Stomach (tissue), 19 donors: ENCODE measurements at places on chromosomes 3 and 15. TPM values are rescaled to one million over a fixed set of nuclear protein-coding genes. Genes with fewer than 3 reads are reported as not detected.

Gene ACKR2
- 2.4 TPM for total RNA-seq

Gene ABI3BP
- total RNA-seq: 97.7 TPM

Gene NSUN3
- total RNA-seq: 88.8 TPM

Gene GALNT15
- total RNA-seq: 34.1 TPM

Gene CDHR4
- 0.73 TPM for total RNA-seq

Gene KIF9
- total RNA-seq: 9.2 TPM

Gene CYP8B1
- not detected for total RNA-seq

Gene EPM2AIP1
- 37.3 TPM for total RNA-seq

Gene FSIP1
- 0.43 TPM for total RNA-seq

Gene AGTR1
- total RNA-seq: 3.2 TPM

Gene HGD
- 43.7 TPM for total RNA-seq

Gene CPNE9
- not detected for total RNA-seq

Gene GOLGA8S
- total RNA-seq: not detected

Gene ECE2
- total RNA-seq: 2.9 TPM

Gene MSL2
- total RNA-seq: 12.3 TPM

Gene MESP2
- total RNA-seq: not detected

Gene EPHB1
- 1.3 TPM for total RNA-seq

Gene PLA2G4D
- total RNA-seq: not detected
